ENCODE measurements at places on chromosomes 3 and 15. TPM values are rescaled to one million over a fixed set of nuclear protein-coding genes. Genes with fewer than 3 reads are reported as not detected.

VPS39 gene
- 69.0 TPM for polyA plus RNA-seq

HGD gene
- polyA plus RNA-seq: 0.14 TPM

COL8A1 gene
- 147 TPM for polyA plus RNA-seq

TMIE gene
- not detected for polyA plus RNA-seq

GOLGA6L4 gene
- polyA plus RNA-seq: 2.3 TPM

GOLGA8S gene
- 0.02 TPM for polyA plus RNA-seq

CATSPER2 gene
- 0.87 TPM for polyA plus RNA-seq

KIAA1143 gene
- 19.6 TPM for polyA plus RNA-seq

ZNF619 gene
- polyA plus RNA-seq: 3.9 TPM

LXN gene
- polyA plus RNA-seq: 281 TPM

ANKUB1 gene
- polyA plus RNA-seq: not detected

CACNA2D3 gene
- polyA plus RNA-seq: 0.24 TPM

PEX5L gene
- 0.48 TPM for polyA plus RNA-seq

GPR156 gene
- polyA plus RNA-seq: 0.22 TPM

PLA1A gene
- polyA plus RNA-seq: not detected

BTBD1 gene
- polyA plus RNA-seq: 89.8 TPM
